Hindlimb muscle (tissue), 1 donor: ENCODE measurements at places on chromosomes 6 and 20. TPM values are rescaled to one million over a fixed set of nuclear protein-coding genes. Genes with fewer than 3 reads are reported as not detected.

Gene SIRPG
- not detected for polyA plus RNA-seq

Gene SYNDIG1
- 4.1 TPM for polyA plus RNA-seq

Gene VGLL2
- polyA plus RNA-seq, result 82.7 TPM

Gene ZC3H12D
- polyA plus RNA-seq, result 0.46 TPM

Gene ALDH8A1
- polyA plus RNA-seq, result 1.1 TPM

Gene VSX1
- polyA plus RNA-seq, result not detected

Gene SAPCD1
- polyA plus RNA-seq, result 2.4 TPM

Gene CLDN20
- polyA plus RNA-seq, result 0.54 TPM

Gene HLA-DRB5
- 9.5 TPM for polyA plus RNA-seq

Gene RNF146
- polyA plus RNA-seq, result 55.8 TPM

DNA sequence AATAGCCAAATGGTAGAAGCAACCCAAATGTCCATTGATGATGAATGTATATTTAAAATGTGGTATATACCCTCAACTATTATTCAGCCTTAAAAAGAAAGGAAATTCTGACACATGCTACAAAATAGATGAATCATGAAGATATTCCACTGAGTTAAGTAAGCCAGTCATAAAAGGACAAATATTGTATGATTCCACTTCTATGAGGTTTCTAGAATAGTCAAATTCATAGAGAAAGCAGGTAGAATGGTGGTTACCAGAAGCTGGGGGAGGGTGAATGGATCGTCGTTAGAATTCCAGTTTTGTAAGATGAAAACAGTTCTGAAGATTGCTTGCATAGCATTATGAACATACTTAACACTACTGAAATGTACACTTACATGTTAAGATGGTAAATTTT is 214.3 kb upstream of the MYLIP start:
- DNase-seq, result no peak

GRCh38 chr6:42012501-42013133 is 37.7 kb upstream of the TAF8 start:
- no peak for DNase-seq

DNA sequence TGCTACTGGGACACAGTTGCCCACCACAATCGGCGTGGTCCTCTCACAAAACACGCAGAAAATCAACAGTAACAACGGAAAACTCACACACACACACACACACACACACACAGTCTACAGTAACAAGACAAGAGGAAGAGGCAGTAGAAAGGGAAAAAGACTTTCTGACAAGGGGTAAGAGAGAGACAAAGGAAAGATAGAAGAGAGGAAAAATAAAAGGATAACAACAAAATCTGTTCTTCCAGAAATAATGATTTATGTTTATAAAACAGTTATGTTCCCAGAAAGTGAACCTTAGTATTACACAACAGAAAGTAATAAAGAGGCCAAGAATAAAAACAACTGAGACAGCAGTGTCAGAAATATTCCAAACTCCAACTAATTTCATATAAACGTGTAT is 2.9 kb downstream of the RANBP9 start:
- DNase-seq, result peak; percentile 25

GRCh38 chr6:25749837-25750236 is 4.7 kb upstream of the SLC17A4 start:
- DNase-seq, result no peak

- peak; percentile 56 for DNase-seq
These were observed 6.7 kb downstream of the PRDM13 start for GRCh38 chr6:99613409-99613704.

DNA sequence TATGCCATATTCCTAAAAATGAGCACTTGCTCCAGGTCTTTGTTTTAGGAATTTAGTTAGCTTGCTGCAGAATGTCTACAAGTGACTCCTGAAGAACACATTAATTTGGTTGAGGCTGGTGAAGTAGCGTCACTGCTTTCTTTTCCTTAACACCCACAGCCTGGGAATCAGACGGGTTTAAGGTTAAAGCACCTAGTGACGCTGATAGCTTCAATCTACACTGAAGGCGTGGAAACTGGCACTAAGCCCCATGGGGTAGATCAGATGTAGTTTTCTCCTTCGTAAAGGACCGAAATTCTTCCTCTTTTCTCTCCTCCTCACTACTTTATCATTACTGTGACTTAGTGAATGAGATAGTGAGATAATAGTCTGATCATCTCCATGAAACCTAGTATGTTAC is 90.3 kb downstream of the TBC1D7 start:
- no peak for DNase-seq

DNA sequence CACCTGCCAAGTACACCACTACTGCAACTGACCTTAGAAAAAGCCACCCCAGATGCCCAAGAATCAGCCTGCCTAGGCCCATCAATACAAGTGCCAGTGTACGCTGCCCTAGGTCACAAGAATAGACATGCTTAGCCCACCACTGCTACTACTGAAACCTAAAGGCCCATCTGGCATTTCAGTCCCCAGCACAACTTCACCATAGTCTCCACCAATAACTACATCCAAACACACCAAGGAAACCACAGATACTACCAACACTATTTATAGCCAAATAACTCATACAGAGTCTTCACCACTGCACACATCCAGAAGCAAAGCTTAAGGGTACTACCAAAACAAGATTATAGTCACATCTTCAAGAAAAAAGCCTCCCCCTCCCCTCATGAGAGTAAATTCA is 28.2 kb downstream of the TREML4 start:
- no peak for DNase-seq

DNA sequence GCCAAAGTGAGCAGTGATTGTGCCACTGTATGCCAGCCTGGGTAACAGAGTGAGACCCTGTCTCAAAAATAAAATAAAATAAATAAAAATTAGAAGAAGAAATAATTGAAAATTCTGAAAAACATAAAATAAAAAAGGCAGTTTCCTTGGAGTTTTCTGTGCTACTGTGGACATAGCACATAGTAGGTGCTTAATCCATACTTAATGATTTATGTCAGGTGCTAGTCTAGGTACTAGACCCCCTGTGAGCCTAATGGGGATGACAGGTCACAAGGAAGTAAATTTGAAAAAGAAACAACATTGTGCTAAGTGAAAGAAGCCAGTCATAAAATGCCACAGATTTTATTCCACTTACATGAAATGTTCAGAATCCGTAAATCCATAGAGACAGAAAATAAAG is 9.2 kb upstream of the SLC9A8 start:
- DNase-seq, result no peak

DNA sequence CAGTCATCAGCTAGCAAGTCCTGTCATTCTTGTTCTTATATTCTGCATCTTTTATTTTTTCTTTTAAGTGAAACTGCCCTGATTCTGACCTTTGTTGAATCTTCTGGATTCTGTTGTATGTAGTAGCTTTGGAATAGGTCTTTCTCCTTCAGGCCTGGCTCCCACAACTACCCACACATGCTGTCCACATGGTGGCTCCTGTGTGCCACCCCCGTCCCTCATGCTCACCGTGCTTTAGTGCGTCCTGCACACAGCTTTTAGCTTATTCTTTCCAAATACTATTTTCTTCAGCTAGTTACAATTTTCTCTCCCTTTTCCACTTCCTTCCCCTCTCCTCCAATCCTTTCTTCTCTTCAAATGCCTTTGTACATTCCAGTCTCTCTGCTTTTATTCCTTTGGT is 61.8 kb downstream of the CTNNBL1 start:
- no peak for DNase-seq

DNA sequence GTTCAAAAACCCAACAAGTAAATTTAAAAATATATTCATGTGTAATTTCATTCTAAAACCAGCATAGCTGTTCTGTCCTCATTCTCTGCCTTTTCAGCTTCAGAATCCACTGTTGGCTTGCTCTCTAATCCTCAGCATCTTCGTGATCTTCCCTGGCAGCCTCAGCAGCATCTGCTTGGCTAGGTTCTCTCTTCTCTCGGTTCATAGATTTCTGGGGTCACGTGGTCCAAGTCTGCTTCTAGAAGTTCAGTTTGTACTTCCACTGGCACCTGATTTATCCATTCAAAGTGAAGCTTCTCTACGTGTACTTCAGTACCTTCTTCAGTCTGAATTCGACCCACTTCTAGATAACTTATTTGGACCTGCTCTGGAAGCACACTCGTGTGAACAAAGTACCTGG is 245.7 kb downstream of the EPM2A start:
- peak; percentile 7 for DNase-seq

DNA sequence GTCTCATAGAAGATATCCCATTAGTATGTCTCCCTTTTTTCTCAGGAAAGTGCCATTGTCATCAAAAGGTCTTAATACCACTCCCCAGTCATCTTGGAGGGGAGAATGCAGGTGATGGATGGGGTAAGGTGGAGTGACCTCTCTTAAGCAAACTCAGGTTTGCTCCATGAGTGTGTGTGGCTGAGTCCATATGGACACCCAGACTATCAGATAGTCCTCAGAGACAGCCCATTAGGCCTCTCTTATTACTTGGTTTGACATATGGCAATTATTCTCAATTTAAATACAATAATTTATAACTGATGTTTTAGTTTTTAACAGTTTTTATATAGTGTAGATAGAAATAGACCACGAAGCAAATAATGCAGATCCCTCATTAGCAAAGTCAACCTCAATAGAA is 23.2 kb downstream of the LAMA4 start:
- no peak for DNase-seq

DNA sequence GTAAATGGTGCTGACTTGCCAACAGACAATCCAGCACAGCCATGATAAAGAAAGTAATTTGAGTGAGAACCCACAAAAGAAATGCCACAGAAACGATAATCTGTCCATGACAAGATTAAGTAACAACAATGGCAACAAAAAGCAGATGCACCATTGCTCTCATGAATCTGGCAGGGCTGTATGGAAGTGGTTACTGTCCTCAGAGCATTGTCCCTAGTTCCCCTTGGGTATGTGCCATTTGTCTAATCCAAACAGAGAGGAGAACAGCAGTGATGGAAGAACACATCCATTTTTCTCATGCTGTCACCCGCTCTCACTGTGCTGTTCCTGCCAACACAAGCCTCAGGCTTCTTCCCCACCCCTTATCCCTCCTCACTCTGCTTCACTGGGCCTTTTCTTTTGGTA is 65.8 kb downstream of the REV3L start:
- no peak for DNase-seq

- DNase-seq, result no peak
These were observed 54.2 kb downstream of the HFE start for GRCh38 chr6:26141378-26141904.

- no peak for DNase-seq
These were observed 26.4 kb upstream of the MPC1 start for GRCh38 chr6:166408936-166409755.

DNA sequence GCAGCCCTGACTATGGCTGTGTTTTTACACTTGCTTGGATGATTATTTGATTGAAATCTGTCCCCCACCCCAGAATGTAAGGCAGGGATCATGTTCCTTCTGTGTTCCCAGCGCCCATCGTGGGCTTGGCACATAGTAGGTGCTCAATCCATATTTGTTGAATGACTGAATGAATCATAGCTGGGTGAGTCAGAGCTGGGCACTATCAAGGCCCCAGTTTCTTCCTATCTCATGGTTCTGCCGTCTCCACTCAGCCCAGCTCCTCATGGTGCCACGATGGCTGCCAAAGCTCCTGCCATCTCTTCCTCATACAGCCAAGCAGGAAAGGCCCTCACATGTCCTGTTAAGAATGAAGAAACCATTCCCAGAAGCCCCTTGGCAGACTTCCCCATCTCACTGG is 29.0 kb downstream of the CEBPB start:
- DNase-seq, result no peak

DNA sequence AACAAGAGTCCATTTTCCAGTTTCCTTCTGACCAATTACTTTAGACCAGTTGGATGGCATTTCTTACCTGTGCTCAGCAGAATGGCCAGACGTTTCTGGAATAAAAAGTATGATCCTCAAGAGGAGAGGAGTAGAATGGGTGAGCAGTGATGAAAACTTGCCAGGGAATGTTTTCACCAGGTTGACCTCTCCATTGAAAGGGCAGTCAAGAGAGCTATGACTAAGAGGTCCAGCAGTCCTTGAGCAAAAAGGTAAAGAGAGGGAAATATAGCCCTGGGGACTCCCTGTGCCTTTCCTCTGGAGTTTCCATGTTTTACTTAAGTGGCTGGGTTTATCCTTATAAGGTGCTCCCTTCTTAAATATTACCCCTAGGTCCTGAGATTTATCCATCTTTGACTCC is 210.9 kb downstream of the TBX18 start:
- DNase-seq, result no peak

DNA sequence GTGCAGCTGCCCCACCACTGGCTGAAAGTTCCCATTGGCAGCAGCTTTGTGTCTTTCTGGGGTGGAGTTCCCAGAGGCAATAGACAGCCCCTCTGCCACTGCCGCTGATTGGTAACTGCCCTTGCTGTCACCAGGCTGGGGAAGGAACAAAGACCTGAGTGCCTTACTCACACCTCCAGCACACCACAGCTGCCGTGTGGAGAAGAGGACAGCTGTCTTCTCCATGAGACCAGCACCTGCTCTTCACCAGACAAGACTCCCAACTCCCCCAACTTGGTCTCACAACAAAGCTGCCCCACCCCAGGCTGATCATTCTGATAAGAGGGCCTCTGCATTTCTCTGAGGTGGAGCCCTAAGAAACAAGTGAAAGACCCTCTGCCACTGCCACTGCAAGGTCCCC is 39.7 kb upstream of the PTCHD4 start:
- DNase-seq, result no peak

DNA sequence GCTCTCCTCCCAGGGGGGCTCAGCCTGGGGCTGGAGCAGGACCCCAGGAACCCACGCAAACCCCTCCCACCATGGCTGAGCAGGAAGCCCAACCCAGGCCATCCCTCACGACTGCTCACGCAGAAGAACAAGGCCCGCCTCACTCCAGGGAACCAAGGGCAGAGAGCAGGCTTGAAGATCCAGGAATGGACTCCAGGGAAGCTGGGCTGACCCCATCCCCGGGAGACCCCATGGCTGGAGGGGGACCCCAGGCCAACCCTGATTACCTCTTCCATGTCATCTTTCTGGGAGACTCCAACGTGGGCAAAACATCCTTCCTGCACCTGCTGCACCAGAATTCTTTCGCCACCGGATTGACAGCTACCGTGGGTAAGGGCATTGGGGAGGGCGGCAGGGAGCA is 24.7 kb downstream of the RAB44 start:
- DNase-seq, result no peak

DNA sequence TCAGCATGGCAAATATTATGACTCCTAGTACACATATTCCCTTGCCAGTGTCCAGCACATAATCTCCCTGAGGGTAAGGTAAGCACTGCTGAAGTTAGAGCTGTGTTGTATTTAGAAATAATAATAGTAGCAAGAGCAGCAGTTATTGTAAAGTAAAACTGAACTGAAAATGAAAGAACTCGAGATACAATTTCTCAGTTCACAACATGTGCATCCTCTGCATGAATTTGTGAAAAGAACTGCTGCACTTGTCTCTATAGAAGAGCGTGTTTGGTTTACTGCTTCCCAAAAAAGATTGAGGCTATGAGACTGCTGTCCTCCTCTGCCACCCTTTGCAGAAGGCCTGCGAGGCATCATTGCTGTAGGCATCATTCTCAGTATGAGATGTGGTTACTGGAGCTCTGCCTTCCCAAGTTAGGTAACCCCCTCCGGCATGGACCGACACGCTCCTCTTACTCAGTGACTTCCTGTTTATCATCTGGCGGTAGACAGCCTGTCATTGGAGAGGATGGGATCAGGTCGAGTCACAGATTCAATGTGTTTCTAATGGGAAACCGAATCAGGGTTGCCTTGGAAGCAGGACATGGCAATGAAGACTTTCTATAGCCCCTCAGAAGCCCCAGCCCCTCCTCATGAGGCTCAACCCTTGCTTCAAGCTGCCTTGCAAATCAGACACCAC is 48.1 kb downstream of the SLC24A3 start:
- no peak for DNase-seq

GRCh38 chr6:127289934-127290333 is 23.3 kb downstream of the RNF146 start:
- DNase-seq, result no peak
